Activated T-cell treated with anti-CD3 and anti-CD28 coated beads for 24 hours (primary cell): ENCODE measurements at places on chromosomes 7 and 10.

DNA sequence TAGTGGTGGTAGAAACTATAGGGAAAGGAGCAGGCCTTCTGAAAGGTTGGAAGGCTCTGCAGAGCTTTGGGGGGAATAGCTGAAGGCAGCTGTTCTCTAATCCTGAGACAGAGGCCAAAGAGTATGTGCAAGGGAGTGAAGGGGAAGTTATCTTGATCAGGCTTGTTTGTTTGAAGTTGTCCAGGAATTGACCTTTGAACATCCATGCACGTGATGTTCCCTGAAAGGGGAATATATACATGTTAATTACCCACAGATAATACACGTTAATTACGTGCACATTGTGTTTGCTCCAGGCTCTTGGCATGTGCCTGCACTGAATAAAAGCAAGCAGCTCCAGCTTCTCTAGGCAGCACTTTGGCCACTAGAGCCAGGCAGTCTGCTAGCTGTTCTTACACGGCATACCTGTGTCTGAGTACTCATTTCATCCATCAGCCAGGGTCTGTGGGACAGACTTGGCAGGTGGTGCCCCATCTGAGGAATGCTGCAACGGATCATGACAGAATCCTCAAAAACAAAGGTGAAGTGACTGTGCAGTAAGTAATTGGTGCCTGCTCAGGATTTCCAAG is 18.0 kb upstream of the STARD3NL start:
- no peak for DNase-seq

DNA sequence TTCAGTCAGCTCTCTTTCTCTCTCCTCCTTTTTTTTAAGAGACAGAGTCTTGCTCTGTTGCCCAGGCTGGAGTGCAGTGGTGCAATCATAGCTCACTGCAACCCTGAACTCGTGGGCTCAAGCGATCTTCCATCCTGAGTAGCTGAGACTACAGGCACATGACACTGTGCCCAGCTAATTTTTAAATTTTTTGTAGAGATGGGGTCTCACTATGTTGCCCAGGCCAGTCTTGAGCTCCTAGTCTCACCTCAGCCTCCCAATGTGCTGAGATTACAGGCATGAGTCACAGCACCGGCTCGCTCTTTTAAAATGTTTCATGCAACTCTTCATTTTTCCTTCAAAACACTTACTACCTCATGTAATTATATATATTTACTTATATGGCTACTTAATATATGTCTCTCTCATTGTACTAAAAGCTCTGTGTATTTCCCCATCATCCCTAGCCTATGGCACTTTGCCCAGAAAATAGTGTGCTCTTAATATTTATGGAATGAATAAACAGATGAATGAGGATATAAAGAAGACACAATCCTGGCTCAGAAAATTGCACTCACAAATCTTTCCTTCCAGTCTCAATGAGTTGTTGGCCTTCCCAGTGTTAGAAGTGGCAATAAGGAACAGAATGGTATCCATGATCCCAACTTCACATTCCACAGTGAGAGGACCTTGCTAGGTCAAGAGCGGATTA is 33.9 kb downstream of the EBLN1 start:
- no peak for DNase-seq

DNA sequence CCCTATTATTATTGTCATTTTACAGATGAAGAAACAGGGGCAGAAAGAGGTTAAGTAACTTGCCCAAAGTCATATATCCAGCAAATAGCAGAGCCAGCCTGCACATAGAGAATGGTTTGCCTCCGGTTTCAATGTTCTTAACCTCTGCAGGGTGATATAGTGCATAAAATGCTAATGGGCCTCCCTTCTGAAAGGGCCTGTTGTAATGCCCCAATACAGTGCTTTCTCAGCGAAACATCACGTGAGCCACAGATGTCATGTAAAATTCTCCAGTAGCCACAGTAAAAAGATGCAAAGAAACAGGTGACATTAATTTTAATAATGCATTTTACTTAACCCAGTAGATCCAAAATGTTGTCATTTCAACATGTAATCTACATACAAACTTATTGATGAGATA is 38.1 kb downstream of the LRGUK start:
- no peak for DNase-seq

GRCh38 chr10:23912884-23913404 is 296.0 kb upstream of the KIAA1217 start:
- no peak for DNase-seq

DNA sequence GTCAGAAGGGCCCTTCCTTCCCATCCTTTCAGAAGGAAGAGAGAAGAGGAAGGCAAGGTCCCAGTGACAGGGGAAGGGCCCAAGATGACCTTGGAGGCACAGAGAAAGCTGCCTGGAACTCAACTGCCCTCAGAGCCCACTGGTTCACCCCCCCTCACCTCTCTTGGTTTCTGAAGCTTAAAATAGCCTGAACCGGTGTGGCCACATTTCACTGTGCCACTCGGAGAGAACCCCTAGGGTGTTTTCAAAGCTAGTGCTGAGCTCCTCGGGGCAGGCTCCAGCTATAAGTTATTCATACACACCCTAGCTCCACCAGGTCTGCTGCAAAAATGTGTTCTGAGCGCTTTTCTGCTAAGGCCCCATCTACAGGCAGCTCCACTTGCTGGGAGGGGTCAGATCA is 60.9 kb upstream of the ADRB1 start:
- no peak for DNase-seq

DNA sequence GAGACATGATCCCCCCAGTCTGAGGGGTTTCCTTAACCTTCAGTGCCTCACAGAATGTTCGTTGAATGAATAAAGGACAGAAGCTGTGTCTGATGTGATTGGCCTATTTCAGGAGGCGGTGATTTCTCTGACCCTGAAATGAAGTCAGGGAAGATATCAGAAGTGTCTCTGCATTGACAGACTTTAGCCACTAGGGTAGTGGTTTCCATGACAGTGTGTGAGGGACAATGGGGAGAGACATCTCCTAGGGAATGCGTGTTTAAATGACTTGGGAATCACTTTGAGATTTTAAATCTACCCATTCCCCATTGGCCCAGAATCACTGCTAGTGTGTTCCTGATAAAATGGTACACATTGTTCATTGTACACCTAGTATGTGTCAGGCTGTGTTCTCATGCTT is 132.0 kb downstream of the CFAP58 start:
- no peak for DNase-seq

DNA sequence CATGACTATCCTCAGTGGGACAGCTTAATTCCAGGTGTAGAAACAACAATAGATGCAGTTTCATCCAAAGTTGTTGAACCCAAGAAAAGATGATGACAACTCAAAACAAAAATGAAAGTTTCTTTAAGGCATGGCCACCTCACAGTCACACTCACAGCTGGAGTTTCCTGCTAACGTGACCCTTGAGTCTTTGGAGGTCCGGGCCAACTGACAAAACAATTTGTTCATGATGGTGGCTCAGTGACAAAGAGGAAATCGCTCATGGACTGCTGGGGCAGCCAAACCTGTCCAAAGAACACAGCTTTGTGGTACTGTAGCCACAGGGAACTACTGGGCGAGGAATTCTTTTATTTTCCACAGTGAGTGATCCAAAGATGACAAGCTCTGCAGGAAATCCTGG is 96.0 kb upstream of the JCAD start:
- no peak for DNase-seq

- no peak for DNase-seq
Measured at GRCh38 chr7:39686261-39686924, 63.0 kb downstream of the RALA start.

- no peak for DNase-seq
Measured at GRCh38 chr10:7333961-7334641, 76.7 kb downstream of the SFMBT2 start.

DNA sequence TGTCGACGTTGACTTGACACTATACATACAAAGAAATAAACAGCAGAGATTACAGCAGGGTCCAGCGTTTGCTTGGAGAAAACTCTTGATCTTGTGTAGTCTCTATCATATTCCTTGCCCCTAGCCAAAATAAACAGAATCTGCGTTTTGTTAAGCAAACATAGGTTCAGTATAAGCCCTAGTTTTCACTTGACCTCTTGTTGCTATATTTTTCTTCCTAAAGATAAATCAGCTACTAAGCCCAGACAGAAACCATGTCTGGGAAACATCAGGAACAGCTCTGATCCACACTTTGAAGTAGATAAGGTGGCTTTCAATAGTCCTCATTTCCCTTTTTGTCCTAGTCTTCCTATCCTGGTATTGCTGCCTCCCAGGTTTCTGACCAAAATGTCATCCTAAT is 328.2 kb upstream of the MAGI2 start:
- no peak for DNase-seq

GRCh38 chr10:27188897-27189296 is 33.7 kb downstream of the MASTL start:
- no peak for DNase-seq

DNA sequence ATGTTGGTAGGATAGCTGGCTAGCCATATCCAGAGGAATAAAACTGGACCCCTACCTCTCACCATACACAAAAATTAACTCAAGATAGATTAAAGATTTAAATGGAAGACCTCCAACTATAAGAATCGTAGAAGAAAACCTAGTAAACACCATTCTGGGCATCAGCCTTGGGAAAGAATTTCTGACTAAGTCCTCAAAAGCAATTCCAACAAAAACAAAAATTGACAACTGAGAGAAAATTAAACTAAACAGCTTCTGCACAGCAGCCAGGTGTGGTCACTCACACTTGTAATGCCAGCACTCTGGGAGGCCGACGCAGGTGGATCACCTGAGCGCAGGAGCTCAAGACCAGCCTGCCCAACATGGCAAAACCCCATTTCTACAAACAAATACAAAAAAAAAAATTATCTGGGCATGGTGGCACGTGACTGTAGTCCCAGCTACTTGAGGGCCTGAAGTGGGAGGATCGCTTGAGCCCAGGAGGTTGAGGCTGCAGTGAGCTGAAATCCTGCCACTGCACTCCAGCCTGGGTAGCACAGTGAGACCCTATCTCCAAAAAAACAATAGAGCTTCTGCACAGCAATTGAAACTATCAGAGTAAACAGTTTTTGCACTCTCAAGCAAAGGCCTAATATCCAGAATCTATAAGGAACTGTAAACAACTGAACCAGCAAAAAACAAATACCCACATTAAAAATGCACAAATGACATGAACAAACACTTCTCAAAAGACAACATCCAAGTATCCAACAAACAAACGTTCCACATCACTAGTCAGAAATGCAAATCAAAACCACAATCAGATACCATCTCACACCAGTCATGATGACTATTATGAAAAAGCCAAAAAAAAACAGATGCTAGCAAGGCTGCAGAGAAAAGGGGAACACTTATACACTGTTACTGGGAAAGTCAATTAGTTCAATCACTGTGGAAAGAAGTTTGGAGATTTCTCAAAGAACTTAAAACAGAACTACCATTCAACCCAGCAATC is 4.8 kb downstream of the CRPPA start:
- DNase-seq: no peak

DNA sequence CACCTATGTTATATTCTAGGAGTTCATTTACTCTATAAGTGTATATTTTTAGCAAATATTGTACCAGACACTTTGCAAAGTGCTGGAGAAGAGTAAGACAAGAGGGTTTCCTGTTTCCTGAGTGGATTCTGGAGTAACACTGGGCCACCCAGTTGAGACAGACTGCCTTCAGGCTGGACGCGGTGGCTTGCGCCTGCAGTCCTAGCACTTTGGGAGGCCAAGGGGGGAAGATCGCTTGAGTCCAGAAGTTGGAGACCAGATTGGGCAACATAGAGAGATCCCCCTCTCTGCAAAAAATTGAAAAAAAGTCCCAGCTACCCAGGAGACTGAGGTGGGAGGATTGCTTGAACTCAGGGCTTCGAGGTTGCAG is 772 bp upstream of the ZSCAN25 start:
- no peak for DNase-seq
